ENCODE measurements at places on chromosomes 5 and 9.

- DNase-seq, result no peak
Observed at GRCh38 chr9:97740848-97741821, 44.0 kb upstream of the XPA start.

- DNase-seq, result no peak
Observed at GRCh38 chr5:107444300-107444699, 226.4 kb downstream of the EFNA5 start.

- no peak for DNase-seq
Observed at GRCh38 chr9:36499174-36499890, 73.4 kb upstream of the MELK start.

DNA sequence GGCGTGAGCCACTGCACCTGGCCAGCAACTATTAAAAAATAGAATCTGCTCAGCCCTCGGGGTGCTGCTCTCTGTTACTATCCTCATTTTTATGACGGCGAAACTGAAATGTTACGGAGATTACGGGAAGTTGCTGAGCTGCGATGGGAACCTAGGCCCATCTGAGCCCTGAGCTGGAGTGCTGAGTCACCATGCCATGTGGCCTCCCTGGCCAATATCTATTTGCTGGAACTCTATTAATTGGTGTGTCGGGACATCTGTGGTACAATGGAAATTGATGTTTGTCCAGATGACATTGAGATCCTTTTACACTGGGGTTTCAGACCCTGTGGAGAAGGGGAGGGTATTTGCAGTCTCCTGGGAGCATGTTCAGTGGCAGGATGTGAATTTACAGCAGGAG is 8.1 kb downstream of the PRDM12 start:
- no peak for DNase-seq

GRCh38 chr9:96502539-96503373 is 52.8 kb downstream of the HABP4 start:
- DNase-seq, result no peak

DNA sequence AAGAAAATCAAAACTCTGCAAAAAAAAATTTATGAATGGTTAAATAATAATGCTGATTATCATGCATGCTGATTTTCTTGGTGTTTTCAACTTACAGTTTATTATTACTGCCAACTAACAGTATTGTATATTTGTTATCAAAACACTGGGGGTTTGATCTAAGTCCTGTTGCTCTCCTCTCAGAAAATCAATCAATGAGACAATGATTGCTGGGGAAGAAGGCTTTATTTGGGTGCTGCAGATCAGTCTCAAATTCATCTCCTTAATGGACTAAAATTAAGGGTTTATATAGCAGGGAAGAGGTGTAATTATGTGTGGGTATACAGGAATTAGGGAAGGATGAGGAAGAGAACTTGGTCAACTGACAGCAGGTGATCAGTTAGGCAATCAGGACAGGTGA is 565.5 kb upstream of the CDH6 start:
- DNase-seq, result no peak

- DNase-seq, result no peak
Observed at GRCh38 chr5:55437859-55438206, 96.9 kb downstream of the PLPP1 start.

DNA sequence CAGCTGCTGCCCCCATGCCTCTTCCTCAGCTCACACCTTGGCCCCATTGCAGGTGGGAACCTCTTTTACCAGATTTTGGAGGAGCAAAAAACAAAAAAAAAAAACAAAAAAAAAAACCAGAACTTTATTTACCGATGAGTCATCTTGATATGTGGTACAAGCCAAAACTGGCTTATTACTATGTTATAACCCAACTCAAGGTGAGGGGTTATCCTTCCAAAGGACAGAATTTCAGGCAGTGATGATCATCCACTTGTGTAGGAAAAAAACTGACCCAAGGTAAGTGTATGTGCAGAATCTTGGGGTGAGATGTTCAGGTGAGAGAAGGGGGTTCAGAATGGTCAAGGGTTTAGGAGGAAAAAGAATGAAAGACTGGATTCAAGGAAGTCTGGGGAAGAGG is 142.6 kb upstream of the FST start:
- no peak for DNase-seq

GRCh38 chr9:121801579-121801978 is 150.1 kb downstream of the DAB2IP start:
- DNase-seq, result no peak

- DNase-seq, result no peak
Observed at GRCh38 chr5:149288436-149288835, 16.8 kb downstream of the AFAP1L1 start.

DNA sequence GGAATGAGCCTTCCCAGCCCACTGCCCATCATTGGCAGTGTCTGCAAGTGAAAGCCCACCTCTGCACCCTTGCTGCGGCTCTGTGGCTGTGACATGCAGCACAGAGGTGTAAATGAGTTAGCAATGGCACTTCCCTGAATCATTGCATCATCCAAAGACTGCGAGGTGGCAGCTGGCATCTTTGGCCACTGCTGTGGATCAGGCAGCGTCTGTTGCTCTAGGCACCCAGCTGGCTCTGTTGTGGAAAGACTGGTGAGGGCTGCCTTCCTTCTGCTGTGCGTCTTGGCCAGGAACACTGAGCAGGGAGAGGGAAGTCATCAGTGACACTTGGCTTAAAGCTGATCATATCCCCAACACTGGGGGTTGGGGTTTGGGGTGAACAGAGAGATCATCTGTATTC is 64.5 kb downstream of the MFAP3 start:
- DNase-seq, result no peak

All from central memory CD8-positive, alpha-beta T cell (primary cell).